ENCODE measurements at places on chromosomes 12 and 14.

- no peak for DNase-seq
Measured at GRCh38 chr14:103646189-103646588, 17.2 kb downstream of the KLC1 start.

GRCh38 chr12:3200032-3200617, 122.9 kb downstream of the TSPAN9 start:
- DNase-seq, result peak; percentile 37

- no peak for DNase-seq
Measured at GRCh38 chr14:102882226-102882906, 40.1 kb upstream of the AMN start.

DNA sequence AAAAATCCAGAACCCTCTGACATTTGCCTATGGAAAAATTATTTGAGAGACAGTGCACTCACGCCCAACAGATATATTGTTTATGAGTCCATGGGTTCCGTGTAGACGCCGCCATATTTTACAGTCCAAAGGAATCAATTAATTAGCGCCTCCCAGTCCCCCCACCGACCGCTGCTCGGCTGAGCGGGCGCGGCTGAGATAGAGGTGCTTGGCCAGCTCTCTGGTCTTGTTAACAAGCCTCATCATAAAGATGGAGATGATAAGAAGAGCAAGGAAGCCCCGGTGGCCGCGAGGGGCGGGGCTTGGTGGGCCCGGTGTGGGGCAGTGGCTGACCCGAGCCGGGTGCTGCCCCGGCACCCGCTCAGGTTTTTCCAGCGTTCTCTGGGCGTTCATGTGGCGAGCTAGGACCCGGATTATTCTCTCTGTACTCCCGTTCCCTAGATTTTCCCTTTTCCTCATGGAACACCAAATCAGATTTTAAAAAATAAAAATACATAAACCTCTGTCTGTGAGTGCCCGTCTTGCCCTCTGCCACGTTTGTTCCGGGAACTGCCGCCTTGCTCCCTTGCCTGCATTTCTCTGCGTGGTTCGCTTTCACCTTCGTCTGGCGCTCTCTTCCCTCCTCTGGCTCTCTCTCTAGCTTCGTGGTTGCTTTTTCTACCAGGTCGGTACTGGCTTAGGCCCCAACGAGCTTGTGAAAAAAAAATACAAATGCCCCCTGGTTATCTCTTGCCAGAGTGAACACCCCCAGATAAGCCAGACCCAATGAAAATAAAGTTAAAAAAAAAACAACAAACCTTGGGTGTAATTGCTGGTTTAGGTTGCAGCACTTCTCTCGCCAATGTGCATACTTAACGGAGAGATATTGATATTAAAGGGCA, 9.0 kb downstream of the HOXC12 start:
- DNase-seq, result no peak

GRCh38 chr12:29782871-29783772, 620 bp downstream of the TMTC1 start:
- DNase-seq, result no peak

Measured in fibroblast of skin of right biceps (primary cell).